ENCODE measurements at places on chromosomes 16 and 17. TPM values are rescaled to one million over a fixed set of nuclear protein-coding genes. Genes with fewer than 3 reads are reported as not detected.

The CASKIN1 gene
- 0.06 TPM for total RNA-seq

The TBC1D3G gene
- not detected for total RNA-seq

The CD19 gene
- total RNA-seq = 0.67 TPM

The CLN3 gene
- 25.2 TPM for total RNA-seq

The TGFB1I1 gene
- total RNA-seq = 34.7 TPM

The CCDC144A gene
- total RNA-seq = 9.5 TPM

The ALDH3A1 gene
- total RNA-seq = 1.3 TPM

The CAPNS2 gene
- 0.55 TPM for total RNA-seq

The WNK4 gene
- not detected for total RNA-seq

The KLHL36 gene
- 55.4 TPM for total RNA-seq
